CD4-positive, alpha-beta T cell treated with Interleukin-6 for 4 hours (primary cell): ENCODE measurements at places on chromosomes 12 and 14.

DNA sequence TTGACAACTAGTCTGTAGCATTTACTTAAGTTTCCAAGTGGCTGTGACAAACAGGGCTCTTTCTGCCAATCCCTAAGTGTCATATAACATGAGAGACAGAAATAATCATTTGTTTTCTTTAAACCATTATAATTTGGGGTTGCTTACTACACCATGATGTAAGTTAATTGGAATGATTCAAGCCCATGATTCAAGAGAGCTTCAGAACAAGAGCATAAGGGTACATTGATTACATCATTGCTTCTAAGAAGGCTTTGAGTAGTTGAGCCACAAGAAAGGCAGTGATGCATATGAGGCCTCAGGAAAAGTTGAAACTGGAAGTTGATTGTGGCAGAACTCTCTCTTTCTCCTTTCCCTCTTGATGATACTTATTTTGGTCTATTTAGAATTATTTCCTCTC lies 444.0 kb downstream of the CCER1 start:
- no peak for DNase-seq

DNA sequence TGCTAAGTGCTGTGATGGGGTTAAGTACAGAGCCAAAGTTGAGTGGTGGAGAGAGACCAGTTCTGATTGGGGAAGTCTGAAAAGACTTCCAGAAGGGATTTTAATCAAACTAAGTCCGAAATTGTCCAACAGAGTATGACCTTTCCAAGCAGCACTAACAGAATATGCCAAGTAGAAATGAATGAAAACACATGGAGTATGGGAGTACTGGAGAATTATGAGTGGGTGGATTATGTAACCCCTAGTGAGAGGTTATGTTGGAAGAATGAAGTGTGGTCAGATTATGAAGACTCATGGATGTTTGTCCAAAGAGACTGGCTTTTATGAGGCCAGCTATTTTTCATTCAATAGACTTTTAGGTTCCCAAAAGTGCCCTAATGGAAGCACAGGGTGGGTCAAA lies 94.0 kb upstream of the PLEKHA5 start:
- DNase-seq = no peak

DNA sequence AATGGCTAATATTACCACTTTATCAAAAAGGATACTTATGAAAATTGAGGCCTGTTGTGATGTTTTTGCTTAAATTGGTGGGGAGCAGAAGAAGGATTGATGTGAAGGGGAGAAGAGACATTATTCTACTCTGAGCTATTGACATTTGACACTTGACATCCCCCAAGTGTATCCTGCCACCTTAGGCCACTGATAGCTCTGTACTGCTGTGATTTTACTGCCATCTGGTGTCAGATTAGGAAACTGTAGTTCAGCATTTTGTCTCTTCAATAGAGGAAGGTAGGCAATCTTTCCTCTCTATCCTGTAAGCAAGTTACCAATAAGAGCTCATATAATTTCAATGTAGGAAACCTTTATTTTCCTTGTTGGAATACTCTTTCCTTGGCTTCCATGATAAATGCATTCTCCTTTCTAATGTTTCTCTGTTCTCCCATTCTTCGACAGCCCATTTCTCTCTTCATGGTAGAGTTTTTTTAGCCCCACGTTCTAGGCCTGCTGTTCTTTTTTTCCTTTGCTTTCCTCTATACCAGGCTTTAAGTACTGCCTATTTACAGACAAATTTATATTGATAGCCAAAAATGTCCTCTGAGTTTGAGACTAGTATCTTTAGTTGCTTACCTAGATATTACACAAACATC lies 46.3 kb downstream of the PPHLN1 start:
- peak; percentile 28 for DNase-seq

DNA sequence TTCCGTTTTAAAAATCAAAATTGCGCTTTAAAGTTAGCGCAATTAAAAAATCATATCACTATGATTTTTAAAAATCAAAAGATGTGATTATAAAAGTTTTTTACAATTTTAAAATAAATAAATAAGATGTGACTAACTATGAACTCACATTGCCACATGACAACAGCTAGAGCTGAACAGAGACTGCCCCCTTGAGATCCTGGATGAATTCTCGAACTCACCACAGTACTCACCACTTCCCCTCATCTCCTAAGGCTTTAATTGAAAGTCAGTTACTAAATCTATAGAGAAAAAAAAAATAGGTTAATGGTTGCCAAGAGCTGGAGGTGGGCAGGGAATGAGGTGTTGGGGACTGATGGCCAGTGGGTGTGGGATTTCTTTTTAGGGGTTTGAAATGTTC lies 384.2 kb downstream of the ZFP36L1 start:
- DNase-seq = peak; percentile 35

DNA sequence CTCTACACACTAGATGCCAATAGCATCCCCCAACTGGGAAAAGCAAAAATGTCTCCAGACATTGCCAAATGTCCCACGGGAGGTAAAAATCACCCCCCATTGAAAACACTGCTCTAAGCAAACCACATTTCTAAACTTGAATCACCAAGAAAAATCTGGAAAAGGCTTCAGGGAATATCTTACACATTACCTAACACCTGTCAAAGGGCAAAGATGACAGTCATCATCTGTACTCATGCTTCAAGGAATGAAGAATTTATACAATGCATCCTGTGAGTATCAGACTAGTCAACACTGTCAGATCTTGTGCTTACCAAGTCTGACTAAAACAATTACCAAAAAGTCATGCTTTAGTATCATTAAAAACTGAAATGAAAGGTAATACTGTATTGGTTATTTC lies 161.6 kb upstream of the SOX5 start:
- DNase-seq = no peak

DNA sequence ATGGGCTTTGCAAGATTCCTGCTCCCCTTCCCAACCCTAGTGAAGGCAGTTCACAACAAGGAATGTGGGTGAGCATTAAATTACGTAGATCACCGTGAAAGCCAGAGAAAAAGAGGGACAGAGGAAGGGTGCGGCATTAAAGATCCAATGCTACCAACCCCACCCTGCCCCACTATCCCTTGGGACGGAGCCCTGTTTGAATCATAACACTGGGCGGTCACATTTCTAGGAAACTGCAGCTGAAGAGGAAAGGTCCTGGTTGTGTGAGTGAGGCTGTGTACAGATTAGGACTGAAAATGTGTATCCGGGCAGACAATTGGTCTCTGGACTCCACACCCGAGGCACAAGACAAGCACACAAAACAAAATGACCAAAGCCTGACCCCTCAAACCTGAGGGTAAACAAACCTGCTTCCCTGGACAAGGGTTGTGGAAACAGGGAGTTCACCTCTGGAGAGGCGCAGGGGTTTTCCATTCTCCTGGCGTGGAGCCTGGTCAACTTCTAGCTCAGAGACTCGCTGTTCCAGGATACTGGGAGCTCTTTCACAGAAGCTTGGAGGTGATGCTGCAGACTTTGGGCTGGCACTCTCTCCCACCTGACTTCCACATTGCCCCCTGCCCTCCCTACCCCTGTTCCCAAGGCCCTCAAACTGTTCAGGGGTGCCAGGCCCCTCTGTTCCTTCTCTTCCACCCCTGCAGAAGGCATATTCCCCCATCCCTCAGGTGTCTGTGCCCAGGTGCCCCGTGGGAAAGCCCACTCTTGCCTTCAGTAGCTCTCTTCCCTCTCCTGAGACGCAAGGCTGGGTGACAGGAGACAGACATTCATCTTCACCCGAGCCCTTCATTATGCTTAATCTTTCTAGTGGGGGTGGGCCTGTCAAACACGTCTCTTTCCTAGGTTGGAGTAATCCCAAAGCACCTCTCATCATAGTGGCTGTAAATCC lies 16.5 kb downstream of the NINJ2 start:
- DNase-seq = no peak

DNA sequence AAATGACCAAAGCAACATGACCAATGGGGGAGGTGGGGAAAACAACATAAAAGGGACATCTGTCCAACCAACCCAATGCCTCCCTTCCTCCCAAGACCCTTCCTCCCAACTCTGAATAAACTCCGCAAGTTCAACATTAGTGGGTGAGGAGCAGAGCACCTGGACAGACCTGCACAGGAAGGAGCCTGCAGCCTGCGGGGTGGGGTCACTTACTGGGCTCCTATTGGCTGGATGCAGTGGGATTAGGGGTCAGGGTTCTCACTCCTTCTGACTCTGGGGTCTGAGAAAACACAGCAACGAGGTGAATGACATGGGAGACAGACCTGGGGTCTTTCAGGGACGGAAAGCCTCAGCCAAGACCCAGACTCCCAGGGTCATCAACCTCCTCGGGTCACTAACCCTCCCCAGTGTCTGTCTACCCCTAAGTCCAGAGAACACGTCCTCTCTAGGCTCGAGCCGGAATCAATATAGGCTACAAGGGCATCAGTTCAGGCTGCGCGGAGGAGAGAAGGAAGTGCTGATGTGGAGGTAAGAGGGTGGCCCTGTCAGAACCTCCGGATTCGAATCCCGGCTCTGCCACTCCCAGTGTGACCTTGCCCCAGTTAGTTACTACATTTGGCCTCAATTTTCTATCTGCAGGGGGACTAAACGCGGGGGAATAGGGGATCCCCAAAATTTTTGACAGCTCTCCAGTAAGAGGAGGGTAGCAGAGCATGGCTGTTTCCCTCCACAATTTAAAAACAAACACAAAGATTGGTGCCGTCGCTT lies 860 bp downstream of the NDRG2 start:
- peak; percentile 45 for DNase-seq

DNA sequence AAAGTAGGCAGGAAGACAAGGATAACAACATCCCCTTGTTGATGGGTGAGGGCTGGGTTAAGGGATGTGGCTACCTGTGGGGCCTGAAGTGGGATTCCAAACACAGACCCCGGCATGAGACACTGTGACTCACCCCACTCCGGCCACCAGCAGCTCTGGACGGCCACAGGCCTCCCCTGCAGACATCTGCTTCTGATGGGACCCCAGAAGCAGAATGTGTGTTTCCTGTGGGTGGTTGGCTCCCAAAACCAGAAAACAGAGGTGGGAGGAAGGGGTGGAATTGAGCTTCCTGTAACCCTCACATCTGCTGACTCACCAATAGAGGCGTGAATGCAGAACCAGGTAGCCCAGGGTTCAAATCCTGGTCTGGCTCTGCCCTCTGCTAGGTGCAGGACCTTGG lies 216.6 kb upstream of the PWP1 start:
- no peak for DNase-seq

- DNase-seq = no peak
Measured at GRCh38 chr14:93369713-93370266, 22.8 kb downstream of the COX8C start.

DNA sequence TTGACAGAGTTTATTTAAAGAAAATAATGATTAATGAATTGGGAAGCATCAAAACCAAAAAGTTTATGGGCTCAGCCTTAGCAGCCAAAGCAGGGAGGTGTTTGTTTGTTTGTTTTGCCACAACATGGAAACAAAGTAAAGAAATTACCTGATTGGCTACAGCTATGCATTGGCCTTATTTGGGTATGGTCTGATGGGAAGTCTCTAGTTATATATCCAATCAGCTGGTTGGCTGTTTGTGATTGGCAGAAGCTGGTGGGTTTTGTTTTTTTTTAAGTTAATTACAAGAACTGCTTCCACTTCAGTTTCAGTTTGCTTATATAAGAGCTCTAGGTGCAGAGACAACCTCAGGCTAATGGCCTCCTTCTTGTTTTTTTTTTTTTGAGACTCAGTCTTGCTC lies 4.6 kb upstream of the LEMD3 start:
- no peak for DNase-seq

GRCh38 chr12:109421355-109422087 lies 55.6 kb downstream of the KCTD10 start:
- no peak for DNase-seq
